ENCODE measurements at places on chromosomes 7 and 10.
A peak's percentile ranks its signal among the peaks of the same experiment; 100 is the strongest.

GRCh38 chr10:111435871-111436270 lies 359.0 kb downstream of the ADRA2A start:
- no peak for DNase-seq

- DNase-seq, result no peak
Observed at GRCh38 chr7:121521711-121522400, 125.7 kb upstream of the FAM3C start.

DNA sequence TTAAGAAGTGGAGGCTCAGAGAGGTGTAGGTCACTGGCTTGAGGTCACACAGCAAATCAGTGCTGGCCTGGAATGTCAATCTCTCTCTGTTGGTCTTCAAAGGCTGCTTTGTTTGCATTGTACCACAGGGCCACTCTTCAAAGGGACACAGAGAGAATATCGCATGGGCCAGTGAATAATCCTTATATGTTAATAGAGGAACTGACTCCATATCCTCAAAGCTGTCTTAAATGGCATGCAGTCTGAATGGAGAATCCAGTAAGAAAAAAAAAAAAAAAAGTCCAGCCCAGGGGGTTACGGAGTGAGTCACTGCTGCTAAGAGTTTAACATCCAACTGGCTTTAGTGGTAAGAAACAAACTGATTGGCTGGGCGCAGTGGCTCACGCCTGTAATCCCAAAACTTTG lies 54.1 kb downstream of the NRAP start:
- DNase-seq, result no peak

DNA sequence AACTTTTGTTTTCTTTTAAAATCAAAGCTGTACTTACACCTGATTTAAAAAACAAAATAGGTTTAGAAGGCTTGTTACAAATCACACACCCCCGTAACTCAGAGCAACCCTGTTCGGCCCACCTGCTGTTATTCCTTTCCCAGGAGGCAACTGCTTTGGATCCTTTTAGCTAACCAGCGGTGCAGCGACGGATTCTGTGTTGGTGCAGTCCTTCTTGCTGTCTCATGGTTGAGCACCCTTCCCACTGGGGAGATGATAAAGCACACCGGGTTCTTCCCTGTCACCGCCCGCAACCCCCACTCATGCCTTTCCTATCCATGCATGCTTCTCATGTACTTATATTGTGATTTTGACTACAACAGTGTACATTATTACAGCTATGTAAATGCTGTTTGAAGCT lies 24.8 kb upstream of the MKI67 start:
- no peak for DNase-seq

GRCh38 chr7:28037220-28038010 lies 143.2 kb downstream of the JAZF1 start:
- peak; percentile 41 for DNase-seq

DNA sequence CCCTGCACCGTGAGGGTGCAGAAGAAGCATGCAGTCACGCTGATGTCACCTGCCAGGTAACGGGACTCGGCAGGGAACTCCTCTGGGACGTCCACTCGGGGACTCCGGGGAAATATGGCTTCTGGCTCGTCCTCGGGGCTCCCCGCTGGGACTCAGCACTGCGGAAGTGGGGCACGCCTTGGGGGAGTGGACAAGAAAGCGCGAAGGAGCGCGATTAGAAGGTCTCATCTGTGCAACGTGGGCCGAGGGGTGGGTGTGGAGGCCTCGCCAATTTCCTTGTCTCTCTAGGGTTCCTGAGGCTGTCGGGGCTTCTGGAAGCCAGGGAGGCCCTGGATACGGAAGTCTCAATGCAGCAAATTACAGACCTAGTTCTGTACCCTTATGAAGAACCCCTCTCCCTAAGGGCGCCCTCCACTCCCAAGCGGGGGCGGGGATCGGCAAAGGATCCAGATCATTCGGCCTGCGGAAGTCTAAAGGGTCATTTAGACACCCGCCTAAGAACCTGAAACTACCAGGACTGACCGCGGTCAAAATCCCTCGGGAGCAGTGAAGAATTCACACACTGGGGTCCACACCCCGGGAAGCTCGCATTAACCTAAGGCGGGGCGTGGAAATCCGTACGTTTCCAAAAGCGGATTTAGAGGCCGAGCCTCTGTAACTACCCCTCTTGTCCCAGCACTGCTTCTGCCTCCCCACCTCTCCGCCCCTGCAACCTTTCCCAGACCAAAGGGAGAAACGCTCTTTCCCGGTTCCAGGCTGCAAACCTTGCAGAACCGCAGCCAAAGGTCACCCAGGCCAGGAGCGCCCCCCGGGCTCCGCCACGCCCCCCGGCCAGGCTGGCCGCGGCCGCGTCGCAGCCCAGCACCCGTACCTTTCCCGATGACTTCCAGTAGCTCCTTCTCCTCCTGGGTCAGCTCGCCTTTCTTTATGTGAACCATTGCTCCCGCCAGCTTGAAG lies 640 bp downstream of the ANKMY2 start:
- peak; percentile 65 for DNase-seq

DNA sequence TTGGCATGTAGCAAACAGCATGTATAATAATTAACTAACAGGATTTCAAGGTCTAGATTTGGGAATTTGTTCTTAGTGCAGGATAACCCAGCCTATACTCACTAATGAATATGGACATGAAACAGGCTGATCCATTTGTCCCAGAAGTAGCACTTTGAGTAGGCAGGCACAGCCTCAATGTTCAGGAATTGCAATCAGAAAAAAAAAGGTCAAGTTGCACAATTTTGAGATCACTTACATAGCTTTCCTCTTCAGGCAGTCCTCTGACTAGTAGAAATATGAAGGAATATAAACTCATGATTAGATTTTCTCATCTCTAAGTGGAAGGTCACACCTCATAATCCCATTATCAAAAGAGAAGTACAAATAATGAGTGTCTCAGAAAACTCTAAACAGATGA lies 921.4 kb upstream of the CELF2 start:
- no peak for DNase-seq

GRCh38 chr10:77603534-77603927 lies 34.1 kb downstream of the KCNMA1 start:
- no peak for DNase-seq

Data from activated CD4-positive, alpha-beta memory T cell treated with anti-CD3 and anti-CD28 coated beads for 36 hours (primary cell).